ENCODE measurements at places on chromosomes 12 and 14.

DNA sequence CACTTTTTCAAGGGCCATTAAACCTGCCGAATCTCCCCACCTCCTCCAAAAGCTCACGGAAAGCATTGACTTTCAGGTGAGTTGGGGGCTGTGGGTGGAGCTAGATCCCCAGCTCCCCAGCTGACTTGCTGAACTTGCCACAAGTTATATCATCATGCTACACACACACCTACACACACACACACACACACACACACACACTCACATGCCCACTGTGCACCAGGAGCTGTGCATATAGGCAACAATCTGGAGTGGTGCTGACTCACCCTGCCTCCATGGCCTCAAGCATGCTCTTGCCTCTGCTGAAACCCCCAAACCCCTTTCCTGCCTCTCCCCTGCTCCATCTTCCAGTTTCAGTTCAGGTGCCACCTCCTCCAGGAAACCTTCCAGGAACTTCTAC lies 26.1 kb downstream of the SERPINA3 start:
- no peak for DNase-seq

GRCh38 chr12:39846304-39846703 lies 226.7 kb upstream of the ABCD2 start:
- no peak for DNase-seq

DNA sequence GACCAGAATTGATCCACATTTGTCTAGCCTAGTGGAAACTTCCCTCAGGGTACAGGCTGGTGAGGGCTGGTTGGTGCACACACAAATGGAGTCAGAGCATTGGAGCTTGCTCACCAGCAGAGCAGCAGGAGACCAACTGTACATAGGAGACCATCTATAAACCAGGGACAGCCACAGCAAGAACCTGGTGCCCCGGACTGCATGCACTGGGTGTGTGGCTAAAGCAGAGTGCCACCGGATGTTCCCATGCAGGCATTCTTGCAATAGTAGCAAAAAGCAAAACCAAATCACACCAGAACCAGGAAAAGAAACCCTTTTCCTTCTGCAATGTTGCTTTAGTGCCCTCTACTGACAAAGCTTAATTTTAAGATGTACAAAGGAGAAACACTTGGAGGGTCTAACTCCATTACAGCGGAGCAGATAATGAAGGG lies 136.4 kb downstream of the MDGA2 start:
- DNase-seq: no peak

DNA sequence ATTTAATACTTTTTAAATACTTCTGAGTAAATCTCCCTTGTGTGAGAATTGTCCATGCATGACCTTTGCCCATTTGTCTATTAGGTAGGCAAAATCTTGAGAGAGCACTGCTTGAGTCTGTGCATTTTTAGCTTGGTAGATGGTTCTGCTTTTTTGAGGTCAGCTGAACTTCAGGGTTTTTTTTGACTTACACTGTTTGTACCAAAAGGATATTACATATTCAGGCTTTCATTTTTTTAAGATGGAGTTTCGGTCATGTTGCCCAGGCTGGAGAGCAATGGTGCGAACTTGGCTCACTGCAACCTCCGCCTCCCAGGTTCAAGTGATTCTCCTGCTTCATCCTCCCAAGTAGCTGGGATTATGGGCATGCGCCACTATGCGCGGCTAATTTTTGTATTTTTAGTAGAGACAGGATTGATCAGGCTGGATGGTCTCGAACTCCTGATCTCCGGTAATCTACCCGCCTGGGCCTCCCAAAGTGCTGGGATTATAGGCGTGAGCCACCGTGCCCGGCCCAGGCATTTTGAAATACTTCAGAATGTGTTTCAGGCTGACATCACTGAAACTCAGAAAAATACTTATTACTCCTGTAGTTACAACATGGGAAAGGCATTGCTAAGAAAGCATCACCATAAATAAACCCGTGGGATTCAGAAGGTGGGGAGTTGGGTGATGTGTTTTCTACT lies 11.1 kb downstream of the RASSF3 start:
- no peak for DNase-seq

DNA sequence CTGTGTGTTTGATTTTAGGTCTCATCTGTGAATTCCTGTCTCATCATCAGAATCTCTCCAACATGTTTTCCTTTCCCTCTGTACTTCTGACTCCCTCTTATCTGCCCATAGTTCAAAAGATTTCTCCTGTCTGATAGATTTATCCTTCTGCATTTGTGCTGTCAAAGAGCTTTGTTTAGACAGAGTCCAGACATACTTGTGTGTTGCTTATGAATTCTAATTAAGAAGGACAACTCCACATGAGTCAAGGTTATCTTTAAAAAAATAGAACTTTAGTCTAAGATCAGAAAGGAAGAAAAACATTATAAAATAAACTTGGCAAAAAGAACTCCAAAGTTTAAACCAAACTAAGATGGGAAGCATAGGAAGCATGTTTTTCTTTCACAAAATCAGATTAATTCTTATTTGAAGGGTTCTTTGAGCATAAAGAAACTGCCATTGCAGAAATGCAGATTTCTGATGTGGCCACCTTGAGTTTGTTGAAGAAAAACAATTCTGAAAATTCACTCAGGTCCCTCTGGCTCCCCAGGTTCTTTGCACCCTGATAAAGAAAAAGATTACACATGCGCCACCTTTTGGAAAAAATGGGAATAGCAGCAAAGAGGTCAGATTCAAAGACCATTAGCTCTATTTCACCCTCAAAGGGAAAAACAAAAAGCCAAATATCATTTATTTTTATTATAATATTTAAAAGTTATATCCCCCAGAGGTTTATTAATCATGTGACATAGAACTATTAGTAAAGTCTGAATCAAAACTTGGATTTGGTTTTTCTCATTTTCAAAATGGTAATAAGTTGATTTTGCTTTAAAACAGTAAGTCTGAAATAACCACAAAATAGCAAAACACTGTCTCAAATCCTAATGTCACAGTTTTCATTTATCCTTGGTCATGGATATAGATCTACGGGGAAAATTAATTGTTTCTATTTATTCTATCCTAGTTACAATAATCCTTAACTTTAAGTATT lies 143.7 kb upstream of the DCN start:
- DNase-seq: no peak

DNA sequence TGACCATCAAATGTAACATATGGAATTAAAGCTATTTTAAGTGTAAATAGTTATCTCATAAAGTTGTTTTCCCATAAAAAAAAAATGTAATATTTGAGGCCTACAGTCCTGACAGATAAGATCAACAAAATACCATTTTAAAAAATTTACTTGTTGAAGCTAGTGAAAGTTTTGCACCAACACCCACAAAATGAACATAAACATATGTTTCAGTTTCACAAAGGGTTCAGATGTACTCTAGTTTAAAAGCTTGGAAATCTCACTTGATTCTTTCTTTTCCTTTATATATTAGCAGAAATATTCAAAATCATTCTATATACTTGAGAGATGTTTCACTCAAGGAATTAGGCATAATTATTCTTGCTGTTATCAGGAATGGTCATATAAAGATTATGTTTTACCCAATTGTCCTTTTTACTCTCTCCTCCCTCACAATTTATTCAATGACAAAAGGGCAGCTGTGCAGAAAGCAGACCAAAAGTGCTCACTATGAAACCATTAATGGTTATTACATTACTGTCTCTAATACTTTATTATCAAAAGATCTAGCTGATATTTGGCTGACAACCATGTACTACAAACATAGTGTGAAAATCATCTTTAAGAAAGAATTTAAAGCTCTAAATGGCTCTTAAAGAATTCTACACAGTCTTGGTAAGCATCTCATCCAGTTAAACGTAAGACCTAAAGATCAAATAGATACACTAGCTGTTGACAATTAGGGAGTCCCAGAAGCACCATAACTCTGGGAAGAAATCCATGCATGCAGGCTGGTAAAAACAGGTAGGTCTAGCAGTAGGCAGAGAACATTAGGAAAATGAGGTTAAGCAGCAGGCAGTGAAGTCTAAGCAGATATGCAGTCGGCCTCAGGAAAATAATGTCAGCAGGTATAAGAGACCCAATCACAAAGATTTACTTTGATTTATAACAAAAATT lies 28.8 kb downstream of the KIF21A start:
- DNase-seq: no peak

DNA sequence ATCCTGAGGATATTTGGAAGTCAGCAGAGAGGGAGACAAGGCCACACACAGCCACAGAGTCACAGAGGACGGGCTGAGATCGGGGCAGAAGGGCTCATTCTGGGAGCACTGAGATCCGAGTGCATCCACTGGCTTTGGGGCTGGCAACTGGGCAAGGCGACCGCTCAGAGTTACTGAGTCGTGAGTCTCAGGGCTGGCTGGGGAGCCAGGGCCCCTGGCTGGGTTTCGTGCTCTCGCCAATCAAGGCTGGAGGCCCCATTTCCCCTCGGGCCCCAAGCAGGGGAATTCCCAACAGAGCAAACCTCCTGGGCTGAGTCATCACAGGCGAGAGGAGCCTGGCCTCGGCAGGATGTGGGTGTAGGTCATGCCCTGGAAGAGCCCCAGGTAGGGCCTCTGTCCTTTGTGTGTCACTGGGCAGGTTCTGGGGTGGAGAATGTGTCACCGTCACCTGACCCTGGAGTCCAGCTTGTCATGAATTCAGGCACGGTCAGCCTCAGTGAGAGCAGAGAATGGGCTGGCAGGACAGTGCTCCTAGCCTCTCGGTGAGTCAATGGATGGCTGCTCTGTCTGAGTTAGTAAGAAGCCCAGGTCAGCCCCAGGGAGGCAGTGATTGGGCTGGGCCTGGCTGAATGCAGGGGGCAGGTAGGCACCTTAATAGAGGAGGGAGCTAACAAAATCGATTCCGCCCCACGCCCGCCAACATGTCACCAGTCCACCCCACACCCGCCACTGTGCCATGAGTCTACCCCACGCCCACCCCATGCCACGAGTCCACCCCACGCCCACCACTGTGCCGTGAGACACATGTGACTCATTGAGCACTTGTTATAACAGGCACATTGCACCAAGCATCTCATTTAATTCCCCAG lies 16.9 kb downstream of the ASB2 start:
- no peak for DNase-seq

DNA sequence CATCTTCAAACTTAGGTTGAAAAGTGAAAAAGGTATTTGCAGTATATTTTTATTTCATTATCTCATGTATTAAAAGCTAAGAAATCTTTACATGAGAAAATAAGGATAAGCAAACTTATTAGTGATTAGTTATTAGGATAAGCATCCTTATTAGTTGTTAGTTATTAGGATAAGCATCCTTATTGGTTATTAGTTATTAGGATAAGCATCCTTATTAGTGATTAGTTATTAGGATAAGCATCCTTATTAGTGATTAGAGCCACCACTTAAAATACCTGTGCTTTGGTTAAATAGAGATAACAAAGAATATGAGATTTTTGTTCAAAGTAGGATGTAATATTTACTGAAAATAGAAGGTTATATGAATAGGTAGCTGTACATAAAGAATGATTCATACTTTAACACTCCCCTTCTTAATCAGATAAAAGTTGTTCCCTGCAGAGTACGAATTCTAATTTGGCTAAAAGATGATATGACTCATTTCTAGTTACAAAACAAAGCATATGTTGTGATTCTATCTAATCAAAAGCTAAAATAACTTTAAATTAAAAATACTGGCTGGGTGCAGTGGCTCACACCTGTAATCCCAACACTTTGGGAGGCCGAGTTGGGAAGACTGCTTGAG lies 56.4 kb downstream of the KDM5A start:
- DNase-seq: no peak

GRCh38 chr12:97573901-97574300 lies 111.3 kb downstream of the RMST start:
- DNase-seq: no peak

DNA sequence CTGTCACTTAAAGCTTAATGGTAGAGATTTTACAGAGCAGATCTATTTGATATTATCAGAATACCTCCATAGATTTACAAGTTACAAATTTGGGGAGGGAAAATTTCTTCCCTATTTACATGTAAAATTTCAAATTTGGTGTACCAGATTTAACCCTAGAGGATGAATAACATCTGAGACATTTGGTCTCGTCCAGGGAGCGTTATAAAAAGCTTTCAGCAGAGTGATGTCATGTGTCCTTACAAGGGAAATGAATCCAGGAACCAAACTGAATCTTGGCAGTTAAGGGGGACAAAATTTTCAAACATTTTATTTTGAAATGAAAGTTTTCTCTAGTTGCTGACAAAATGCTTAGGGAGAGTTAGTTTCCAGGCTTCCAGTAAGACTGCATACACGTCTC lies 4.5 kb upstream of the CDK17 start:
- DNase-seq: no peak
